Central memory CD4-positive, alpha-beta T cell (primary cell): ENCODE measurements at places on chromosomes 7 and 10.
A peak's percentile ranks its signal among the peaks of the same experiment; 100 is the strongest.

DNA sequence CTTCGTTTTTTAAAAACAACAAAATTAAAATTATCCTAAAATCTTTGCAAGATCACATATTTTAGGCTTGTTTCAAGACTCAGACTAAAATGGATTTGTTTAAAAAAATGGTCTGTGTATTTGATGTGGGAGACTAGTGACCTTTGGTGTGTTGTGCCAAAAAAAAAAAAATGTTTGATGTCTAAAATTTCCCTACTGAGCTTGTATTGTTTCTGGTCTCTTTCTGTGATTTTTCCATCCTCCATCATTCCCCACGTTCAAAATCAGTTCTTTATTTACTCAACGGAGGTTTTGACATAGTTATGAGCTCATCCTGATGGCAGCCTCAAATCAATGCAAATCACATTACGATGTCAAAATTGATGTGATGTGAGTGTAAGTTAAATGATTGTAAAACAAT, 326.2 kb downstream of the RNLS start:
- DNase-seq: no peak

DNA sequence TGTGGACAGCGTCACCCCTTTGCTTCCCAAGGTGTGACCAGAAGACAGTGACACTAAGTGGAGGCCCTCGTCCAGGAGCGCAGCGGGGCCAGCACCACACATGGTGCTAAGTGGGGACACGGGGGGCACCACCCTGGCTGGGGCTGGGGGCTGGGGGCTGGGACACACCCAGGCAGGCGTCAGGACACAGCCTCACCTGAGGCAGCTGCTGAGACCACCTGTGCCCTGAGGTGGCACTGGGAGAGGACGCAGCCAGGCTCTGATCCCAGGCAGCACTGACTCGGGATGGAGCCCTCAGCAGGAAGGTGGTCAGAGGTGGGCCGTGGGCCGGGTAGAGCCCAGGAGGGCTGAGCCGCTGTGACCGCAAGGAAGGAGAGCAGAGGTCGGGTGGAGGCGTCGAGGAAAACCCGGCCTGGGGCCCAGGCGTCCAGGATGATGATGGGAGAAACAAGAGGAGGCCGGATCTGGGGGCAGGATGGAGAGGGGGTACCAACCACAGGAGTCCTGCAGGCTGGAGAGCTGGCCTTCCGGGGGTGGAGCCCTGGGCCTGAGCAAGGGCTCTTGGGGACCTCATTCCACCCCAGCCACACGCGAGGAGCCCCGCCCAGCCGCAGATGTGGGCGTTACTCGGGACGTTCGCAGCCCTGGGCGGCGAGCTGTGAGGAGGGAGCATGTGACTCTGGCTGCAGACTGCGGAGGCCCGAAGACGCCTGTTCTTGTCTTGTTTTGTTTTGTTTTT, 22.5 kb downstream of the LRRC27 start:
- DNase-seq: no peak

GRCh38 chr10:49643241-49644034, 29.6 kb downstream of the CHAT start:
- no peak for DNase-seq

DNA sequence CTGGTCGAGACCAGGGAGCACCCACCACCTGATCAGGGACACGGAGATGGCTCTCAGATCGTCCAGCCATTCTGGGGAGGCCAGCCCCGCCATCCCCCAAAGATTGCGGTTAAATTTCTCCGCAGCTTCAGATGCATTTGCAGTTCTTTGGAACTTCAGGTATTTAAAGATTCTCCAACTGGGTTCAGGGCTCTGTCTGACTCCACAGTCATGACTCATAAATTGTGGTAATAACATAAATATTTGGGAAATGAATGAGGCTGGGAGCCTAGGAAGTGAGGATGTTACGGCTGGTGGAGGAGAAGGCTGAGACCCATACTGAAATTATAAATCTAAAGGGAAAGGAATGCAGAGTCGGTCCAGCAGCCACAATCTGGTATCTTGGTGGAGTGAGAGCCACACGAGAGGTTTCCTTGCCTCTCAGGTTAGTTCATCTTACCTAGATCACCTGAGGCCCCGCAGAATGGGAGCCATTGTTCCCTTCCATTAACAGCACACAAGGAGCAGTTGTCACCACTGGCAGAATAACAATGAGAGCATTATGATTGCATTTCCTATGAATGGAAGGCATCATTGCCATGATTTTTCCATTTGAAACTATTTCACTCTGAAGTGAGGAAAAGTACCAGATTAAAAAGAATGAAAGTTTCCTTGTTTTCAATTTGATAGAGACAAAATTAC, 26.7 kb upstream of the DNAJB6 start:
- DNase-seq: no peak

DNA sequence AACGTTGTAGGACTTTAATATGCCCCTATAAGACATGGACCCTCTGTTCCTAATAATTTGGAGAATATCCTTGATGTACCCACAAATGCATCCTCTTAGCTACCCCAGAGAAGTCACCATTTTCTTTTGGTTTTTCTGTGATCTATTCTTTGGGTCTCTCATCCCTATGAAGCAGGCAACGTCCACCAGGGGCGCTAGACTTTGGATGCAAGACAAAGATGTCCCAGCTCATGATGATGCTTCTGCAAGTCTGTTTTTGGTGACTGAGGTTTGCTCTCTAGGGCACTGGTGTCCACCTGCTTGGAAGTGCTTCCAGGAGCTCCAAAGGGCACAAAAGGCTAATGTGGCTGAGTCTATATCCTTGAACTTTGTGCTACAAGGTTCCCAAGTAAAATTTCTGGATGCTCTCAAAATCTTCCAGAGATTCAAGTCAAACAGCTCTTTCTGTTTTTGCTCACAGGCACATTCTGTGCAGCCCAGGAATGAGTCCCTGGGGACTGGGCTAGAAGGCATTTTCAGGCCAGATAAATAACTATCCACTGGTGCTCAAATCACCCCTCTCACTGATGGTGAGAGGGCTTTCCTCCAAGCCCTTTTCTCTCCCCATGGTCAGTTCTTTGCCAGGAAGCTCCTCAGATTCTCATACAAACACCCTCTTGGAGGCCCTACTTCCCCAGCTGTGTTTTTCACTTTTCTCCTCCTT, 166.4 kb downstream of the C7orf25 start:
- no peak for DNase-seq

DNA sequence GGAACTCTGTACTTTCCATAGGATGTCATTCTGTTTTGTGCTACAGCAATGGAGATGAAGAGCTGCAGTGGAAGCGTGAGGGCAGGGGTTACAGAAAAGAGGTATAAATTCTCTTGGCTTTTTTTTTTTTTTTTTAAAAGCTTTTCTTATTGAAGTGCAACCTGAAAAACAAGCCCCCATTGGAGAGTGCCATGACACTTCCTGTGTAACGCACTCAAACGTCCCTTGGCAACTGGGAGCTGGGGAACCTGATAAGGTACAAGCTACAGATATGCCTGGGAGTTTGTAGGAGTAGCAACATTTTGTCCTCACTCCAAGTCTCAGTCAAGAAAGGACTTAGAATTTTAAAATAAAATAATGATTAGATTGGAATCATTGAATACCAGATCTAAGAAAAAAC, 512.1 kb downstream of the RPS24 start:
- DNase-seq: no peak

DNA sequence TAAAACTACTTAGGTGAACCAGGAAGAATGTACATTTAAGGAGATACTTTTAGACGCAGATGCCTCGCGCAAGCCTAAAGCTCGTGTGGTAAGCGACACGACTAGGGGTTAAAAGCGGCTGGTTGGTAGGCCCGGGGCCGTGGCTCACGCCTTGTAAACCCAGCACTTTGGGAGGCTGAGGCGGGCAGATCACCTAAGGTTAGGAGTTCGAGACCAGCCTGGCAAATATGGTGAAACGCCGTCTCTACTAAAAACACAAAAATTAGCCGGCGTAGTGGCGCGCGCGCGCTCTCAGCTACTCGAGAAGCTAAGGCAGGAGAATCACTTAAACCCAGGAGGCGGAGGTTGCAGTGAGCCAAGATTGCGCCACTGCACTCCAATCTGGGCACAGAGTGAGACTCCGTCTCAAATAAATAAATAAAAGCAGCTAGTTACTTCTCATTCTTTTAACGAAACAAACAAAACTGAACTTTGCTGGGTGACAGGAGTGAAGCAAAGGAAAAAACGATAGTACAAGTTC, 879 bp downstream of the NUDT5 start:
- peak; percentile 15 for DNase-seq

DNA sequence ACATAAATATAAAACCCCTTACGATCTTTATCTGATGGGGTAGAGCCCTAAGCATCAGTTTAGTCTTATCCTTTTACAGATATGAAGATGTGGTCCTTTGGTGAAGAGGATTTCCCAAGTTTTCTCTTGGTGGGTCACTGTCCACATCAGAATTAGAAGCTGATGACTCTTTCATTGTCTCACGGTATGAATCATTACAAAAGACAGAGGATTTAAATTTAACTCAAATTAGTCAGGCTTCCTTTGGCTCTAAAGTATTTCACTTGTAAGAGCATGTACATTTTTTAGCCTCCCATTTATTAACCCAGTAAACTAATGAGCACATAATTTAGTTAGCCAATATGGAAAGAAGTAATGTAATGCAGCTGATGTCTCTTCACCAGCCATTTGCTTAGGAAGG, 49.9 kb upstream of the TMEM26 start:
- no peak for DNase-seq

- no peak for DNase-seq
Measured at GRCh38 chr7:140232957-140233917, 56.5 kb upstream of the KDM7A start.

DNA sequence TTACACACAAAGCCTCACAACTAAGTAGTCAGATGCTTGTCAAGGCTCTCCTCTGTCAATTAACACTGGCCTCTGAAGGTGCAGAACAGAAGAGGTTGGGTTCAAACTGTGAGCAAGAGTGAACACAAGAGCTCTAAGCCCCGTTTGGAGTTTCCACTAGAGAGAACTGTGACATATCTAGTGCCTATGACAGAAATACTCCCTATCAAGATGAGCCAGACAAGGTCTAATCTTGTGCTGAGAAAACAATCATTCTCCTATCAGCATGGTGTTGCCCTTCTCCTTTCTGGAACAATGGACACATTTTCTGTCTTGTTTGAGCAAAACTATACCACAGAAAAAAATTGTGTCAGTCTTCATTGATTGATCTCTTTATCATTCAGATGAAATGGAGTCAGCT, 62.4 kb upstream of the CCDC71L start:
- DNase-seq: no peak

- no peak for DNase-seq
Measured at GRCh38 chr10:67630904-67631303, 65.1 kb downstream of the CTNNA3 start.

DNA sequence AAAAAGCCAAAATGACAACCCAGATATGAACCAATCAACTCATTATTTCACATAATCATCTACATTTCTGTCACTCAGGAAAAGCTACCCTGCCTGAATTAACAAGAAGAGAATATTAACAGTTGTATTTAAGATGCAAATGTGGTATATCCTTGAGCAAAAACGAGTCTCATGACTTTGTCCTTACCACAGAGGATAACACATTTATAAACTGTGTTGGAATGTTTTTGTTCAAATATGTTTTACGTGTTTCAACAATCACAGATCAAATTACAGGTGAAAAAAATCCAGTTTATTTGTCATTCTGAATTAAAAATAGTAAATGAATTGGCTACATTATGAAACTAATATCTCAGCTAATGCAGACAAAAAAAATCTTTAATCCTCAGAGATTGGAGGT, 34.6 kb downstream of the CHCHD3 start:
- no peak for DNase-seq

GRCh38 chr10:104429846-104430245, 76.2 kb downstream of the CFAP58 start:
- no peak for DNase-seq

GRCh38 chr7:121401896-121402295, 5.8 kb upstream of the FAM3C start:
- no peak for DNase-seq

DNA sequence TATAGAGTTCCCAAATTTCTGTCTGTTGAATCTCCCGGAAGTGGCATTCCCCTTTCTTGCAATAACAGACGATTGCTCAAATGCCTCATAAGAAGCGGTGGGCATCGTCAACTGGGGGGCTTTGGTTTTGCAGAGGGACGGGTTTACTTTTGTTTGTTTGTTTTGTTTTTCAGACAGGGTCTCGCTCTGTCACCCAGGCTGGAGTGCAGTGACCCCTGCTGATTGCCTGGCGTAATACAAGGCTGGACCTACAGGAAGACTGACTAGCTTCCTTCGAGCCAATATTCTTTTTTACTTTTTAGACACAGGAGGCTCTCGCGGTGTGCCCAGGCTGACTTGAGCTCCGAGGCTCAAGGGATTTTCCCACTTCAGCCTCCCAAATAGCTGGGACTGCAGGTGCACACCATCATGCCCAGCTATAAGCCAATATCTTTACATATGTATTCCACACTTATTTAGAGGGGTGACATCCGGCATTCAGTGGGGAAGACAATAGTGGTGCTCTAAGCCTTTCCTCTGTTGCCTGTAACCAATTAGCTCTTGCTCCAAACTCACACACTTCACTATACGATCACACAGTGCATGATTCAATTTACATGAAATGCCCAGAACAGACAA, 58.1 kb downstream of the FHIP2A start:
- peak; percentile 20 for DNase-seq

DNA sequence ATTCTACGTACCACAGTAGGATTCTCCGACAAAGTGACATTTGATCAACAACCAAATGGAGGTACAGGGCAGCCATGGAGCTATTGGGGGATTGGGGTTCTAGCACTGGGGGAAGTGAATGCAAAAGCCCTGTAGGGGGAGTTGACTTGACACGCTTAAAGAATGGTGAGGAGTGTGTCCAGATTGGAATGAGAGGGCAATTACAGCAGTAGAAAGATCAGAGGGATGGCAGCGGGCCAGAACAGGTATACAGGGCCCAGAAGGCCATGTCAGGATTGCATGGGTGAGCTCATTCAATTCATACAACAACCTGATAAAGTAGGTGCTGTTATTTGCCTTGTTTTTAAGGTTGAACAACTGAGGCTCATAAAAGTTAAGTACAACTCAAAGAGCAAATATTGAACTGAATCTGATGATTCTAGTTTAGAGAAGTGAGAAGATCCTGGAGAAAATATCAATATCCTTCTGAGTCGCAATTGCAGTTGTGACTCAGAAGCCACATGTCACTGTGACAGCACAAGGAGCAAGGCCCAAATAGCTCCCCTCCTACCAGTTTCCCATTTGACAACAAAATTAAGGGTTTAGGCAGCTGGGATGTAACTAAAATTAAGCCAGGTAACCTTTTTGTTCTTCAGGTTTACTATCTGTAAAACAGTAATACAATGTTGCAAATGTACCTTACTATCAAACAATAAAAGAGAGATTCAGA, 28.0 kb upstream of the CTTNBP2 start:
- no peak for DNase-seq

DNA sequence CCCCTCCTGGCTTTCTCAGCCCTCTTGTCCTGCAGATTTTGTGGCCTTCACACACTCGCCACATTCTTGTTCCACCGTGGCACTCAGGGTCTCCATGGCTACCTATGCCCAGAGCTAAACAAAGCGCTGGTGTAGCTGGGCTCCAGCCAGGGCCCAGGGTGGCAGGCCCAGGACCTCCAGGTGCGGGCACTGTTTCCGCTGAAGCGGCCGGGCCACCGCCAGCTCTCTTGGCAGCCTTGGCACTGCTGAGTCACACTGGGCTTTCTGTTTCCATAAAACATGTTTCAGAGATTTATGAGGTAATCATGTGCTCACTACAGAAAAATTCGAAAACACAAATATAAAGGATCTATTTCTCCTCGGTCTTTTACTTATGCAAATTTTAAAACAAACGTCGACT, 51.3 kb downstream of the AOC1 start:
- no peak for DNase-seq

GRCh38 chr10:116668446-116668845, 47.7 kb downstream of the PNLIPRP2 start:
- DNase-seq: no peak
